ENCODE measurements at places on chromosomes 6 and 20.

DNA sequence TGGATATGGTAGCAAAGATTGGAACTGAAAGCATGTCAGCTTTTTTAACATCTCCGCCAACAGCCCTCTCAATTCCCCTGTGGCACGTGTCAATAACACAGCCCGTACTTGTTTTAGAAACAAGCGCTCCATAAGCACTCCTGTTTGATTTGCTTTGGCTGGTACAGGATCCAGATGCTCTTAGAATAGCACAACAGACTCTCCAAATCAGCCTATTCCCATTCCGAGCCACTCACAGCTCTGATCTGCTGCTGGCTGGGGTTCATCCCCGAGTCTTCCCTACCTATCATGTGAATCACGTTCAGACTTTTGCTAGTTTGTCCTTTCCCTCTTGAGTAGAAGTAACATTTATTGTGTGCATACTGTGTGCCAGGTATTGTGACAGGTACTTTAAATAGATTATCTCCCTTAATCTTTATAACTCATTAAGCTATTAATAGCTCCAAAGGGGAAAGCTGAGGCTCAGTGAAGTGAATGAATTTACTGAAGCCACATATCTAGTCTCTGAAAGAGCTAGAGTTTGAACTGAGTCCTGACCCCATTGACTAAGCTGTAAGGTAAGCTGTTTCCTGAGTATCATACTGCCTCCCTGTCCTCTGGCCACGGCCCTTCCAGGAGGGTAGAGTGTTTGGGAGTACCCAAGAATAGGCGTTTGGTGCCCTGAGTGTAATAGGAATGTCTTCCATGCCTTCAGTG lies 46.7 kb downstream of the RALY start:
- DNase-seq, result no peak

DNA sequence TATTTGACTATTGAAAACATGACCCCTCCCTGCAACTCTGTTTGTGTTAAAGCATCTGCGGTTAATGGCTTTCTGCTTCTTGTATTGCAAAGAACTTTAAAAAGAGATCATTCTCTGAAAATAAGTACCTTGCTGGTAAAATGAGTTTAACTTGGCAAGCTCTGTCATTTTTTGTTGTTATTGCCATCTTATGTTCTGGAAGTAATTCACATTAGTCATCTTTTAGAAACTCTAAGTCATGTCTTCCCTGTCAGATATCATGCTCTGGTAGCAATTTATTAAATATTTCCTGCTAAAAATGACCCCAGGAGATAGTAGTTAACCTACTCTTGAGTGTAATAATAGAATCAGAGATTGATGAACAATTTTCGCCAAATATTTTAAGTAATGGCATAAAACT lies 890.6 kb downstream of the KIF16B start:
- peak; percentile 11 for DNase-seq

- no peak for DNase-seq
Observed at GRCh38 chr6:125952764-125953501, 3.6 kb upstream of the HINT3 start.

DNA sequence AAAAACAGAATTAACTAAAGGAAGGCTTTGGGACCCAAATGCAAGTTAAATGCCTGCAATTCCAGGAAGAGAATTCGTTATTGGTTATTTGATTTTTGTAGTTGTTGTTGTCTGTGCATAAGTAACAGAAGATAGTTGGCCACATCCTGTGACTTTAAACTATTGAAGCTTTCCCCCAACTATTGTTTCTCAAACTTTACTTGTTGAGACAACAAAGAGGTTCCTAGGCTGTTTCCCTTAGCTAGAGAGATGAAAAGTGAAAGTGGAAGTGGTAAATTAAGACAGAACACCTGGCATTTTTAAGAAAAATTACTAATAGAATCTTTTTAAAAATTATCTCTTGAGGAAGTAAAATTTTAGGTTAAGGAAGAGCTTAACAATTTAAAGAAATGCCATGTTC lies 525.2 kb downstream of the PKHD1 start:
- no peak for DNase-seq

GRCh38 chr6:15017803-15018202 lies 228.1 kb upstream of the JARID2 start:
- no peak for DNase-seq

DNA sequence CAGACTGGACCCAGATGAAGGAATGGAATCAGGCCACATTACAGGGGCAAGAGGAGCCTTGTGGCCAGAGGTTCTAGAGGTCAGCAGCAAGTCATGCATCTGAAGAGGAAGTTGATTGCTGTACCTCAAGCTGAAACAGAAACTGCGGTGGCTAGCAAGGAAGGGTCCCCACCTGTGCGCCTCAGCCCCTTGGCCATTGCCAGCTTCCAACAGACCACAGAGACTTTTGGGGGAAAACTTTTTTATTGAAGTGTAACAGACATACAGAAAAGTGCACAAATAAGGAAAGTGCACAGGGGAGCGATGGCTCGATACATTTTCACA lies 26.8 kb upstream of the SLC9A8 start:
- DNase-seq, result no peak

DNA sequence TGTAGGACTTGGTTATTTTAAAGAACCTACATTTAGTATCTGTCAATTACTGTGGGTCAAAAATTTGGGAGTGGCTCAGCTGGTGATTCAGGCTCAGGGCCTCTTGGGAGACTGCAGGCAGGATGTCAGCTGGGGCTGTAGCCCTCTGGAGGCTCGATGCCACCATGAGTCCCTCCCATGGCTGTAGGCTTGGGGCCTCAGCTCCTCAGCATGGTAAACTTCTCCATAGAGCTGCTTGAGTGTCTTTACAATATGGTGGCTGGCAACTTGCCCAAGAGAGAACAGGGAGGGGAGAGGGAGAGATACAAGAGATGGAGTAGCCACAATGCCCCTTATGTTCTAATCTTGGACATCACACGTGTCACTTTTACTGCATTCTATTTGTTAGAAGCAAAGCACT lies 470.4 kb downstream of the CDH26 start:
- DNase-seq, result no peak

DNA sequence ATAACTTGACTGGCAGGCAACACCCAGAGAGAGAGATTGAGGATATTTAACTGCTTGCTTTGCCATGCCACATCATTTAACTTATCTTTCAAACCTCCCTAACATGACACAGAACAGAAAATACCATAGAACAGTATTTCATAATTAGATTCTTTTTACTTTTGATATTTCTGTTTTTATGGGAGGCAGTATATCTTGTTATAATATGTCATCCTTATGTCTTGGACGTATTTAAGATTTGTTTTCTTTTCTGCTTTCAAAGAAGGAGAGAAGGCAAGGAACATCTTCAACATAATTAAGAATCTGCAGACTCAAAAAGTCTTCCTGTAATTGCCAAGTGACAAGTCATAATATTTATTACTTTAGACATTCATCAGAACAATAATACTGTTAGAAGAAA lies 1283.7 kb downstream of the GRIK2 start:
- DNase-seq, result no peak

DNA sequence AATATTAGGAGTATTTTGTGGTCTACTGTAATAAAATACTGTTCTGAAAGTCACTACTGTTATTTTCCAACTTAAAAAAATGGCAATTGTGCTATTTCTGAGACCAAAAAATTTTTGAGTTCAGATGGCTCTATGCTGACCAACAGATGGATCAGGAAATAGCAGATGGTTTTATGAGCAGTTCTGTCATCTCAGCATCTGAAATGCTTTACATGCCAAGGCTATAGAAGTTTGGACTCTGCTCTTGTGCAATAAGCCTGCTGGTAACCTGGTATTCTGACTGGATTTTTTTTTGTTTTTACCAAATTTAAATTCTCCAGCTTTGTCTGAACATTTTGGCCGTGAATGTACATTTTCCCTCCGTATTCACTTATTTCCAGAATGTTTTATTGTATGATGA lies 1127.5 kb downstream of the GRIK2 start:
- no peak for DNase-seq

DNA sequence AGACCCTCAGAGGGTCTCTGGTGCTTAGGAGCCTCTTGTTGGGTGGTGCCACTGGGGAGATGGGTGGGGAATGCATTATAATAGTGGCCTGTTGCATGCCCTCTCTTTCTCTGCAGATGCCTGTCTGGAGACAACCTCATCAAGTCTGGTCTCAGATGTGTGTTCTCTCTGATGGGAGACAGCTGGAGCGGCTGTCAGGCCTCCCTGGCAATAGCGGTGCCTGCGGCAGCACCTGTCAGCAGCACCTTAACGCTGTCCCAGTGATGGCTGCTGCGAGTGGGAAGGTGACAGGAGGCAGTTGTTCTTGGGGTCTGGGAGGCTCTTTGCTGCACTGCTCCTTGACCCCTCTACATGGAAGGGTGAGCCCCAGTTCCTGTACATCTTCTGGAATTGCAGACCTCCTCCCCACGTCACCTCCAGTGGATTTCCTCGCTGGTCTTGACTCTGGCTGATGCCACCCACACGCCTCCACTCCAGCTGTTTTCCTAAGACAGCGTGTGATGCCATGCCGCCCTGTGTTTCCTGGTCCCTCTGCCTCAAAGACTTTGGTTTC lies 63.3 kb upstream of the BLCAP start:
- DNase-seq, result no peak

GRCh38 chr6:157604816-157605215 lies 218.2 kb upstream of the SNX9 start:
- no peak for DNase-seq

DNA sequence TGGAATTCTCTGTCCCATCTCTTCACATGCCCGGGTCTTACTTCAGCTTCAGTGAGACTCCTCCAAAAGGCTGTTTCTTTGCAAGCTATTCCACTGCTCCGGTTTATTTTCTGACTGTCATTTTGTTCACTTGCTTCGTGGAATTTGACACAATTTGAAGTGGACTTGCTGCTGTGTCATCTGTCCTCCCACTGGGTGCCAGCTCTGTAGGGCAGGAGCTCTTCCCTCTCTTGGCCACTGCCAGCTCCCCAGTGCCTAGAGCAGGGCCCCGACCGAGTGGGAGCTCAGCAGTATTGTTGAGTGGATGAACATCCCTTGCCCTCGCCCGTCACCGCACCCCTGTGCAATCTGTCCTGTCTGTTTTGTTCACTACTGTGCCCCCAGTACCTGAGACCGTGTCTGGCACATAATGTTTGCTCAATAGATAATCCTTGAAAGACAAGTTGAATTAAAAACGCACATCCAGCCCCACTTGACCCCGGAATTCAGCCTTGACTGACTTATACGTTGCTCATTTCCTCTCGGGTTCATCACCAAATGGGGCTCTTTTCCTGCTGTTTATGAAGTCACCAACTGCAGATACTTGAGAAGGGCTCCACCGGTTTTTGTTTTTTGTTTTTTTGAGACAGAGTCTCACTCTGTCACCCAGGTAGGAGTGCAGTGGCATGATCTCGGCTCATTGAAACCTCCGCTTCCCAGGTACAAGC lies 170.3 kb upstream of the KCNG1 start:
- DNase-seq, result no peak

- no peak for DNase-seq
Observed at GRCh38 chr20:62192635-62193034, 9.8 kb downstream of the MTG2 start.

DNA sequence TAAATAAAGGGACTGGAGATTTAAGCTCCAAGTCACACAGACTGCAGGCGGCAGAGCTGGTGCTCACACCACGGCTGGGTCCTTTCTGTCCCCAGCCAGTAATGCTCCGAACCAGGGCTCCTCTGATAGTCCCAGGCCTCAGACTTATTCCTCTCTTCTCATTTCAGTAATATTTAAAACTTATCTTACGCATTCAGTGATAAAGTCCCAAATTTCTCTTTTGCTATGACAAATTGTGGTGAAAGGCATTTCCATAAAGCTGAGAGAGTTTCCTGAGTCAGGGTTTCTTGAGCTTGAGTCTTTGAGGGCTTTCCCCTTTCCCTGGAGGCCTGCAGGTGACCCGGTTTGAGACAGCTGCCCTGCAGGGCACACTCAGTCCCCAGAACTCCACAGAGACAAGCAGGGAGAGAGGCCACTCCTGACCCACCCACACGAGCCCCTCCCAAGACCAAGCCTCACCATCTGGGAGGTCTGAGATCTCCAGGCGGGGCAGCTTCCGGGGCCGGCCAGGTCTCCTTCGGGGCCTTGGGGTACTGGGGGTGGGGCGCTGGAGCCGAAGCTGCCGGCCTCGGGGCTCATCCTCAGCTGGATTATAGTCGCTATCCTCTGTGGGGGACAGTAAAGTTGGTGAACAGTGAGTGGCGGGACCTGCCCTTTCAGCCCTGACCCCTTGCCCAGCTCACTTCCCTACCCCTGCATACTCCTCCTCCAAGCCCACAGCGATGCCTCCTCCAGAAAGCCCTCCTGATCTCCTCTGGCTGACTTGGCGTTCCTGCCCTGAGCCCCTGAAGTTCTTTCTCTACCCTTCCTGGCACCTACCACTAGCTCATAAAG lies 6.6 kb downstream of the ZNF335 start:
- no peak for DNase-seq

- DNase-seq, result no peak
Observed at GRCh38 chr6:106525107-106525881, 104.0 kb downstream of the RTN4IP1 start.

DNA sequence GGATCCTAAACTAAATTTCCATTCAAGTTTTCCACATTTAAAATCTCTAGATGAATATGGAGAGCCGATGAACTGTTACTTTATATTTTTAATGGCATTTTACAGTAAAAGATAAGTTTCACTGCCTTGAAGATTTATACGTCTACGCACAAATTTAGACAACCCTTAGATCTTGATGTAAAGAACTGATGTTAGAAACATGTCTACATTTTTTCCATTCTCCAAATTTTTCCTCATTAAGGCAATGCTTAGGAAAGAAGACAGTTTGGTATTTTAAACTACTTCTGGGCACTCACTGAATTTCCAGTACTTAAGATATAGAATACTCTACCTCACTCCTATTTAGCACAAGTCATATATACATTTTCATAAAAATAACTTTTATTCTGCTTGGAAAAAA lies 45.4 kb downstream of the ME1 start:
- DNase-seq, result no peak

- DNase-seq, result no peak
Observed at GRCh38 chr6:72561629-72562028, 60.2 kb upstream of the KCNQ5 start.

- no peak for DNase-seq
Observed at GRCh38 chr20:44135012-44135412, 52.0 kb downstream of the JPH2 start.

GRCh38 chr6:137761072-137761471 lies 106.0 kb upstream of the TNFAIP3 start:
- DNase-seq, result no peak

DNA sequence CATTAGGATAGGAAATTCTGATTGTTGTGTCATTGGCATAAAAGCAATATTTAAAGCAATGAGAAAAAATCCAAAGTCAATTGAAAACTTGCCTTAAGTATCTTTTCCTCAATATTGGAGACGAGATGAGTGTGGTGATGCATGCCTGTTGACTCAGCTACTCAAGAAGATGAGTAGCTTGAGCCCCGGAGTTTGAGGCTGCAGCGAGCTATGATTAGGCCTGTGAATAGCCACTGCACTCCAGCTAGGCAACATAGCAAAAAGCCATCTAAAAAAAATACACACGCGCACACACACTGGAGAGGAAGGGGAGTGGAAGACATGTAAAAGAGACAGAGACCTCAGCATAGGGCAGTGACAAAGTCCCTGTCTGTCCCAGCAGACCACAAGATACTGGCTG lies 9.7 kb upstream of the MARCKS start:
- DNase-seq, result no peak

GRCh38 chr6:25405442-25405841 lies 126.3 kb downstream of the CARMIL1 start:
- DNase-seq, result no peak

Data from fibroblast of lung (primary cell).